ENCODE measurements at places on chromosomes 2 and 18.

DNA sequence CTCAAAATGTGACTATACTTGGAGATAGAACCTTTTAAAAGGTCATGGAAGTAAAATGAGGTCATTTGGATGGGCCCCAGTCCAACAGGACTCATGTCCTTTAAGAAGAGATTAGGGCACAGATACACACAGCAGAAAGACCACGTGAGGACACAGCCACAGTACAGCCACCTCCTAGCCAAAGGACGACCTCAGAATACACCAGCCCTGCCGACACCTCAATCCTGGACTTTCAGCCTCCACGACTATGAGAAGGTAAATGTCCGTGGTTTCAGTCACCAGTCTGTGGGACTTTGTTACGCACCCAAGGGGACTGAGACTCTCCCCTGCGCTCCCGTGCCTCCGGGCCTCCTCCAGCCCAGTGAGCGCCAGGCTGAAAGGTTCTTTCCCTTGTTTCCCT, 30.2 kb upstream of the HPCAL1 start:
- no peak for DNase-seq

- no peak for DNase-seq
Observed at GRCh38 chr2:203018181-203018580, 3.5 kb downstream of the NBEAL1 start.

- no peak for DNase-seq
Observed at GRCh38 chr2:40244251-40244650, 207.6 kb downstream of the SLC8A1 start.

- DNase-seq, result no peak
Observed at GRCh38 chr18:37639846-37640245, 74.2 kb upstream of the CELF4 start.
